ENCODE measurements at places on chromosomes 6 and 20. TPM values are rescaled to one million over a fixed set of nuclear protein-coding genes. Genes with fewer than 3 reads are reported as not detected.
A peak's percentile ranks its signal among the peaks of the same experiment; 100 is the strongest.

GRCh38 chr6:14401246-14401645 lies 283.7 kb downstream of the CD83 start:
- no peak for DNase-seq

DNA sequence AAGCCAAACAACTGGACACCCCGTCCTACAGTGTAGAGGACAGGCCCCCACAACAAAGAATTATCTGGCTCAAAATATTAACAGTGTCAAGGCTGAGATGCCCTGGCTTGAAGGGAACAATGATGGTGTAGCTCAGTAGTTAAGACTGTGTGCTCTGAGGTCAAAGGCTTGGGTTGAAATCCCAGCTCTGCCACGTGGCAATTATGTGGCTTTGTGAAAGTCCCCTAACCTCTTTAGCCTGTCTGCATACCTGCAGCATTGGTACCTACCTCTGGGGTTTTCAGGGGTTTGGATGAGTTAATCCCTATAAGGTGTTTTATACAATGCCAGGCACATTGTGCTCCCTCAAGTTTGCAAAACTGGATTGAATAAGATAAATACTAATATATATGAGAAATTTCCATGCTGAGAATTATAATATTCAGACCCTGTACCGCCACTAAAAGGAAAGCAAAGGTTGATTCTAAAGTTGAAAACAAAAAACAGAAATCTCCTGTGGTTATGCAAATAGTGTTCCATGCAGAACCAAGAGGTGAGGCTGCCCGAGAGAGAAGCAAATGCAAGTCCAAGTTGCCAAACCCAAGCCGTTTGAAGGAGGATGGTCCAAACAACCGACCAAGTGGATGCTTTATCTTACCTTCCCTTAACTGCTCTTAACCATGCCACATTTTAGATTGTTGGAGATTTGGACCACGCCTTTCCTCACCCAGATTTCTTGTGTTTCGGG lies 199.8 kb downstream of the NFATC2 start:
- no peak for DNase-seq

DNA sequence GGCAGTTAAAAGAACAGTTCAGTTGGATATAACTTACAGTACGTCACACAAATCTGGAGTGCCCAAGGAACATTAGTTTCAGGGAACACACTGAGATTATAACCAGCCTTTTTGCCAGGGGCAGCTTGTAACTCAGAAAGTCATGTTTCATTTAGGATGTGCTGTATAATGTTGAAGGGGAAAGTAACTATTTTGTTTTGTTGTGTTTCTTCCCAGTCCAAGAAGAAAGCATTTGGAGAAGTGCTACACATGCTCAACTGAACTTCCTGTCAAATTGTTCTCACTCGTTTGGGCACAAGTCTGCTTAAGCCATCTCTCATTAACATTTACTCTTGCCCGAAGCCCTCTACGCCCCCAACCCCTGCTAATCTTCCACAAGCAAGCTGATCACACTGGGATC lies 157.9 kb downstream of the BTBD9 start:
- no peak for DNase-seq

DNA sequence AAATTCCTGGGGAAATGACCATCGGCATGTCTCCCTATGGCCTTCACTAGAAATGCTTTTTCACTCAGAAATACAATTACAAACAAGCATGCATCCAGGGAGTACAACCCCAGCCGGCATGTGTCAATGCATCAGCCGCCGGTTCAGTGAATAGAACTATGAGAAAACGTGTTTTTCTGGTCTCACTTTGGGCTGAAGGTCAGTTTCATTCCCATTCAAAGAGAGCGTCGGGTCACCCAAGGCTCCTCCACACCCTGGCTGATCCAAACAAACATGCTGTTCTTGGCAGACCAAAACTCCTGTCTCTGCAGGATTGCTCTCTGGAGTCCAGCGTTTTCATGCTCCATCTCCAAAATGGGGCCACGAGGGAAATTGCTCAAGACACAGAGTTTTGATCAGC lies 35.5 kb upstream of the NXT1 start:
- no peak for DNase-seq

DNA sequence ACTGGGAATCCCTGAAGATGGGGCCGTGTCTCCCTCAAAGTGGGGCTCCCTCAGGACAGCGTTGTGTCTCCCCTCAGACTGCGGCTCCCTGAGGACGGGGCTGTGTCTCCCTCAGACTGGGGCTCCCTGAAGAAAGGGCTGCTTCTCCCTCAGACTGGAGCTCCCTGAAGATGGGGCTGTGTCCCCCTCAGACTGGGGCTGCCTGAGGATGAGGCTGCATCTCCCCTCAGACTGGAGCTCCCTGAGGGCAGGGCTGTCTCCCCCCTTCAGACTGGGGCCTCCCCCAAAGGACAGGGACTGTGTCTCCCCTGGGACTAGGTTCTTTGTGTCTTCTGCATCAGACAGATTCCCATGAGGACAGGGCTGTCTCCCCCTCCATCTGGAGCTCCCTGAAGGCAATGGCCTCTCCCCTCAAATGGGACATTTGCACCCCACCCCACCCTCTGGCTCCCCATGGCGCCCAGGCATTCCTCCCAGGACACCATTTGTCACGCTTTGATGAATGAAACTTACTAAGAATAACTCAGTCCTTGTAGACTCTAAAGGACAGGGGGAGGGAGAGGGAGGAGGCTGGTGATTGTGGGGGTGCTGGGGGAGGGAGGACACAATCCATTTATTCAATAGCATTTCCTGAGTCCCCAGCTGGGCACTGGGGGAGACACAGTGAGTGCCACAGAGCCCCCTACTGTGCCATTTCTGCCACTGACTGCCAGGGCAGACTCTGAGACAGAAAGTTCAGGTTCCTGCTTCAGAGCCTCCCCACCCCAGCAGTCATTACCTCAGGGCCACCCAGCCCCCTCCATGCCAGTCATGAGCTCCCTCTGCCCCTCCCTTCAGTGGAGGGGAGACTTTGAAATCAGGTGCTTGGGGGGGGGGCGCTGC lies 122.4 kb downstream of the MRPL14 start:
- DNase-seq: peak; percentile 49

DNA sequence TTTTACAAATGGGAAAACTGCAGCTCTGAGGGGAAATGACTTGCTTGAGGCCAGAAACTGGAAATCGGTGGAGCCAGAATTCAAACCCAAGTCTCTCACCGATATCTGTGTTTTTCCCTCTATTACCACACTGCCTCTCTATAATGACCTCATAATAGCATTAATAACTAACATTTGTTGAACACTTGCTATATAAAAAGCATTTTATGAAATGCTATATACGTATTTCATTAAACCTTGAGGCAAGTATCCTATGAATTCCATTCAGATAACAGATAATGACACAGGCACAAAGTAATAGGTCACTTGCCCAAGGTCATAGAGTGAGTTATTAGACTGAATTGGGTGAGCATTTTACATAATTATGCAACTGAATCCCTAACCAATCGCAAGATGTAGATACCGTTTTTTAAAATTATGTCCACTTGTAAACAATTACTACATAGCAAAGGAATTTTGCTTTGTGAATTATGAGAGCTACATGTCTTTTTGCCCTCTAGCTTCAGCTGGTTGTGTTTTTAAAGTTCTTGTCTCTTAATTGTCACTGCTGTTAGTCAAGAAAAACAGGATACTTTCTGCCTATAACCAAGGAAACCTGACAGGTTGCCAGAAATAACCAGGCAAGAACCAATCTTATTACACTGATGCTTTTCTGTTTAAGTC lies 4.7 kb downstream of the DSN1 start:
- peak; percentile 63 for DNase-seq

- DNase-seq: no peak
These were observed 479.2 kb downstream of the QKI start for GRCh38 chr6:163893609-163894189.

CLPSL2 gene
- total RNA-seq: not detected
